ENCODE measurements at places on chromosomes 2 and 18. TPM values are rescaled to one million over a fixed set of nuclear protein-coding genes. Genes with fewer than 3 reads are reported as not detected.

Gene NYAP2
- total RNA-seq: 0.19 TPM

Gene CDH20
- not detected for total RNA-seq

Gene ELOA2
- not detected for total RNA-seq

Gene ALK
- 0.16 TPM for total RNA-seq

DNA sequence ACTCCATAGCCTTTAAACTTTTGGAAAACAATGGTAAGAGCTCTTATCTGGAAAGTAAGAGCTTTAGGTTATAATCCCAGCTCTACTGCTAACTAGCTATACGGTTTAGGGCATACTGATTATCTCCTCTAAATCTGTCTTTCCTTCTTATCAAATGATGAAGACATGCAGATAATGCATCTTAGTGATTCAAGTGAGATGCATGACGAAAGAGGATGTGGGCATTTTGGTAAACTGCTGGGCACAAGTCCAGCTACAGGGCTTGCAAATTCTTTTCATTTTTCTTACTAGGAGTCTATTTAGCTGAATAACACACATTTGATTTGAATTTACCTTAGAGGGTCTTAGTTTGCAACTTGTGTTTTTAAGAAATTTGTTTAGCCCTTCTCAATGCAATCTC, 1604.8 kb upstream of the ZEB2 start:
- peak; percentile 83 for DNase-seq

DNA sequence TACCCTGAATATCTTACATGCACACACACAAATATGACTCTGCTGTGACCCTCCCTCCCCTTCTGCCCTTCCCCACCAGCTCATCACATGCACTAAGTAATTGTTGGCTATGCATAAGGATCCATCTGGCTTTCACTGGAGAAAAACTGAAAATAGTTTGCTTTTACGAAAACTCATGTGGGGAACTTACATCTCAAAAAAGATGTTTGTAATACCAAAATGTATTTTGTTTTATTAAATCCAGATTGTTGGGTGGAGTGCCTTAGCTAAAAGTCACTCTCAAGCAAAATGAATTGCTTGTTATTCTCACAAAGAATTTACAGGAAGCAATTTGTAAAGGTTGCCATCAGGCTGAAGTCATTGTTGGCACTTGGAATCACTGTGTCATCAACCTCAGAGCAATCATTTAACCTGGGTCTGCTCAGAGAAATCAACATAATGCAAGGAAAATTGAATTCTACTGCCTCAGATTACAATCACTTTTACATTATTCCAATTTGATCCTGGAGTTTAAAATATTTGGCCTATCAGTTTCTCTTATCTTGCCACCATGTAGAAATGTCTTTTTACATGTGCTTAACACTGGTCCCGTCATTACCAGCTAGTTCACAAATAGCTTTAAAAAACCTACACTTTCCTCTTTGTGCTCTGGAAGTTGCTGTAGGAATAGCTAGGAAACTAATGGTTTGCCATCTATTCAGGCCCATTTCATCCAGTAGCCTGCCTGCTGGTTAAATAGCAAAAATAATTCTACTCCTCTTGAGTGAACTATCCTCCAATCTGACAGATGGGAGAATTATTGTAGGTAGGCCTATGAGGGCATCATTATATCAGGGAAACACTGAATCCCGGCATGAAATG, 90.3 kb upstream of the TMEM17 start:
- DNase-seq: peak; percentile 92

- peak; percentile 51 for DNase-seq
These were observed 69.6 kb downstream of the ZNF516 start for GRCh38 chr18:76425146-76426131.

DNA sequence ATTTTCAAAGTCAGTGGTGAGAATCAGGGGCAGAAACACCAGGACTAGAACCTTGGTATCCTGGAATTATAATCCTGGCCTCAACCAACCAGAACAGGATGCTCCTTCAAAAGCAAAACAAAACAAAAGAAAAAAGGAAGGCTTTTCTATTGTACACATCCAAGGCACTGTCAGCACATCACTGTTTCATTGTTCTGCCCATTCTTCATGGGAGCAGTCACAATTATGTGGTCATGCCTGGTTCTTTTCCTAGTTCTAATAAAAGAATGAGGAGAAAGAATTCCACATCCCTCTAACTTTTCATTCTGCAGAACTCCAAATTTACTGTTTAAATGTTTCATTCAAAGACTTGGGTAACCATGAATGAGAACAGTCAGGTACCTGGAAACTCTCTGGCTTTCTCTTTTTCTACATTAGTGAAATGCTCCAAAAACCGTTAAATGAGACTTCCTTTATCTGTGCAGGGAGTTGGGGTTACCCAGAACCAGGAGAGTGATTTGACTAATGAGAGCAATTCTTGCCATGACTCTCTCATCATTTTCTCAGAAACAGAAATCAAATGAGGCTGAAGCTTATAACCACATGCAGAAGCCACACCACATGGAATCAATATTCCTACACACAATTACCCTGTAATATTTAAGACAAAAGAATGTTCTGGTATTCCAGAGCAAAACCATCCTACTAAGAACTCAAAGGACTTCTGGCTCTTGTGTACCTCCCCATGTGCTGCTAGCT, 110.9 kb upstream of the CCDC150 start:
- DNase-seq: no peak

- no peak for DNase-seq
These were observed 7.4 kb downstream of the MIB1 start for GRCh38 chr18:21747764-21748693.

GRCh38 chr18:55577812-55578539, 10.0 kb downstream of the TCF4 start:
- no peak for DNase-seq

DNA sequence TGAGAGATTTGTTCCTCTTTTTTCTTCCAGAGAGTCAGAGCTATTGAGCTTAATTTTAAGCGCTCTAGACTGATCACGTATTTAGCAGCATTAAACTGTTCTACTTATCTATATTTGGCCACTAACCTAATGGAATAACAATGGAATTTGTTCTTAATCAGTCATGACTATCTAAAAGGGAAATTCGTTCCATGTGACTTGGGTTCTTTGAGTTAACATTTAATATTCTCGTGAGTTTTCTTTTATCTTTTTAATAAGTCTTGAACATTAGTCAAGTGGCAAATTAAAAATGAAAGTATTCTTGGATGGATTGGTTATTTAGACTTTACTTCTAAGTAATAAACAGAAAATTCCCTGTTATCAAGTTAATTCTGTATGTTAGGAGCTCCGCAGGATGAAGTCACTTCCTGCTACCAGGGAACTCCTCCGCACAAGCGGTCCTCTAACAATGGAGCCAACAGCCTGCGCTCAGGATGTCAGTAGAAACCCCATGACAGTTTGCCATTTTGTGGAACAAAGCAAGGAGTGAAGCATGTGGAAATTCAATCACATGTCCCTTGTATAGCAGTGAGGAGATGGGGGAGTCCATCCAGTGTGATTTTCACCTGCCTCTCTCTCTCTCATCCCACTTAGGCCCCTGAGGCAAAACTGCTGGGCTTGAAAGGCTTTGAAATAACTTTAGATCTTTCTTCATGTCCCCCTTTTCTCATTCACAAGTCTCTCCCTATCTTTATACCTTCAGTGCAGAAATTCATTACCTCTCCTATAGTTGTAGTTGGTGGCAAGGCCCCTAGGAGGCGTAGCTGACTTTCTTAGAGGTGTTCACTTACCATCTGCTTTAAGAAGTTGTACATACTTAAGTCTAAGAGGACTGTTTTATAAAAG, 138.1 kb downstream of the WDR7 start:
- no peak for DNase-seq

- no peak for DNase-seq
These were observed 37.2 kb upstream of the RTN4 start for GRCh38 chr2:55087501-55087900.

DNA sequence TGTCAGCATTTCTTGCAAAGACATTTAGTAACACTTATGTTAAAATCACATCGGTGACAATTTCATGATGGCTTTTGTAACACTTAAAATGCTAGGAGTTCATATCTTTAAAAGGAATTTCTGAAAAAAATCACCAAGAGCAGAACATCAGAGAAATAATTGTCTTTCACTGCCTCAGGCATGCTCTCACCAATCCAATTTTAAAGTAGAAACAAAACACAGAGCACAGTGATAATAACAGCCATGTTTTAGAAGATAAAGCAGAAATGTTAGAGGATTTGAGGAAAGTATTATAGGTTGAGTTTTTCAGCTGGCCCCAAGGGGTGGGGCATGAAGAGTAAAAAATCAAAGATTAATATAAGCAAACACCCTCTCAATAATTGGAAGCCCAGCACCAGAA, 1037.6 kb downstream of the DSC3 start:
- no peak for DNase-seq

DNA sequence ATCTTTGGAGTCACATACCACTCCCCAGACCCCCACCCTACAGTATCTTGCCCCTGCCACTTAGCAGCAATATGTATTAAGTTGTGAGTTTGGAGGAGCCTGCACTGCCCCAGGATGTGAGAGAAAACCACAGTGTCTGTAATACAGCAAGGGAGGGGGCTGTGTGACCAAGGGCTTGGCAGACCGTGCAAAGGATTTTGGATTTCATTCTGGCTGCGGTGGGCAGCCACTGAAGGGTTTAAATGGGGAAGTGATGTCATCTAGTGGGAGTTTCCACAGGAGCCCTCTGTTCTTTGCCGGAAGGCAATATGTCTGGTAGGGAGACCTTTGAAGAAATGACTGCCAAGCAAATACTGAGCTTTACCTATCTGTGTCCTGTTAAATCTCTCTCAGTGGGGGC, 202.4 kb downstream of the FHOD3 start:
- peak; percentile 60 for DNase-seq

- no peak for DNase-seq
These were observed 177.0 kb downstream of the LDLRAD4 start for GRCh38 chr18:13395577-13395976.

DNA sequence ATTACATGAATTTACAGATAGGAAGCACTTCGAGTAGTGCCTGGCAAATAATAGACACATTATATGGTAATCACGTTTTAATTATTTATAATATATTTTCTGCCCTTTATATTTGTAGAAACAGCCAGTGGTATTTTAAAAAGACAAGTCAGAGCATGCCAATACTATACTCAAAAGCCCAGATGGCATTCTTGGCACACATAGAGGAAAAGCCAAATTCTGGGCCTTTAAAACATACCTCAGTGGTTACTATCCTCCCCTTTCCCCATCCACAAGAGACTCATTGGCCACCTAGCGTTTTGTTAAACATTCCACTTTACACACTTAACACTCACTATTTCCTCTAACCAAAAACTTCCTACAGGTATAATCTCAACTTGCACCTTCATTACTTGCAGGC, 63.3 kb upstream of the ZNF804A start:
- no peak for DNase-seq

GRCh38 chr2:221563270-221563985, 8.7 kb downstream of the EPHA4 start:
- DNase-seq: no peak

GRCh38 chr2:176556373-176556772, 287.1 kb downstream of the MTX2 start:
- DNase-seq: no peak

All from astrocyte (in vitro differentiated cells and primary cell).